ENCODE measurements at places on chromosomes 5 and 9.
A peak's percentile ranks its signal among the peaks of the same experiment; 100 is the strongest.

- DNase-seq: peak; percentile 48
Observed at GRCh38 chr5:6328173-6328572, 50.2 kb downstream of the MED10 start.

- DNase-seq: no peak
Observed at GRCh38 chr5:144368556-144368955, 197.9 kb downstream of the KCTD16 start.

DNA sequence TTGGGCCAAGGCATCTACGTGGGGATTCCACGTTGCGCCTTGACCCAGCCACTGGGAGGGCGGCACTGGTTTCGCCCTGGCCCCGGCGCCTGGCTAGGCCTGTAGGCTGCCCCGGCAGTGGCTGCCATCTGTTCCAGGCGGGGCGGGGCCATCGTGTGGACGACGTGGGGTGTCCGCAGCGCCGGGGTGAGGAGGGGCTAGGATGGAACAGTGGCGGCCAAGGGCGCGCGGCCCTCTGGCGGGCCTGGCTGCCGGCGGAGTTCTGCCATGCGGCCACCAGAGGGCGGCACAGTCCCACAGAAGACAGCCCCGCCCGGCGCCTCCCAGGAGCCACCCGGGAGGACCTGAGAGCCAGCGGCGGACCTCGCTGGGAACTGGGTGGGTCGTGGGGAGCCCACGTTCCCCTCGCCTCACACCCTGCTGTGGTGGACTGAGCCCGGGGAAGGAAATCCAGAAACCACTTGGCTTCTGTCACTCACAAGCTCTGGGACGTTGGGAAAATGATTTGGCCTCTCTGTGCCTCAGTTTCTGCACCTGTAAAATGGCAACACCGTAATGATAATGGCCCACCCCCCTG lies 22.6 kb upstream of the RAPGEF1 start:
- DNase-seq: peak; percentile 89

DNA sequence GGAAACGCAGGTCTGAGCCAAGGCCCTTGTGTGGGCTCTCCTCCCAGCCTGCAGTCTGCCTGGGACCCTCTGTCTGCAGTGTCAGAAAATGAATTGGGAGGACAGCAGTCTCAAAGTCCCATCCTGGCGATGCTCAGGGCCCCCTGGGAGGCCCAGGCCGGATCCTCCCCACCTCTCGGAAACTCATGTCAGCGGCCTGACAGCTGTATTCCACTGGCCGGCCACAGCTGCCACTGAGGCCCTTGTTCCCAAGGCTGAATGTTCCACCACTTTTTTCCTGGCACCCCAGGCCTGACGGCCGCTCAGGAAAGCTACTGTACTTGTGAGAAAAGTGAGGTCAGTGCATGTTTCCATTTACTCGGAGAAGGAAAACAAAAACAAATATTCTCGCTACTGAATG lies 180.0 kb downstream of the FGF18 start:
- no peak for DNase-seq

GRCh38 chr9:111458139-111459009 lies 25.8 kb downstream of the ECPAS start:
- no peak for DNase-seq

DNA sequence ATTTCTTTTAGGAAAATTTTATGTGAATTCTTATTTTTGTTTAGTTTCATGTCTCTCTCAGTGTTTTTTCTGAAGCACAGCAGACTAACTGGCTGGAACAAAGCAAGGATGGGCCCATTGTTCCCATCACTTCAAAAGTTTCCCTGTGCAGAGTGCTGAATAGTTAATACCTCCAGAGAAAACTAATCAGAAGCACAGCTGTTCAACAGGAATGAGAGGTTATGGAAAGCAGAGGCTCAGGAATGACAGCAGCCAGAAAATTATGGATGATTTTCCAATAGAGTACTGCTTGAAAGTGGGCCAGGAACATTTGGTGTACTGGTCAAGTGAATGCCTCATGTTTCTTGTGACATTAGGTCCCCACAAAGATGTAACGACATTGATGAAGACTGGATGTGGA lies 173.0 kb upstream of the TARS1 start:
- DNase-seq: no peak

DNA sequence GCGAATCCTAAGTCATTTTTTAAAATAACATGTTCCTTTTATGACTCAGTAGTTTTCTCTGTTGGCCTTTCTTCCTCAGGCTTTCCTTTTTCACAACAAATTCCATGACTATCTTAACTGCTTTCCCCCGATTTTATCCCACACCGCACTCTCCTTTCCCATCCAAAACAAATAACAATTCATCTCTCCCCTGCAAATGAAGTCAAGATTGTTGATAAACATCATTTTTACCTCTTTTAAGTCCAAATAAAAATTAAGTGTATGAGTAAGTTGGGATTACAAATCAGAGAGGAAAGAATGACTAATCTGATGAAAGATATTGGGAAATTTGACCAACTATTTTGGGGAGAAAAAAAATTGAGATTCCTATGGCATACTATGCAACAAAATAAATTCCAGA lies 47.3 kb downstream of the SEC61B start:
- no peak for DNase-seq

- peak; percentile 33 for DNase-seq
Observed at GRCh38 chr5:10424124-10424731, 17.5 kb upstream of the ROPN1L start.

DNA sequence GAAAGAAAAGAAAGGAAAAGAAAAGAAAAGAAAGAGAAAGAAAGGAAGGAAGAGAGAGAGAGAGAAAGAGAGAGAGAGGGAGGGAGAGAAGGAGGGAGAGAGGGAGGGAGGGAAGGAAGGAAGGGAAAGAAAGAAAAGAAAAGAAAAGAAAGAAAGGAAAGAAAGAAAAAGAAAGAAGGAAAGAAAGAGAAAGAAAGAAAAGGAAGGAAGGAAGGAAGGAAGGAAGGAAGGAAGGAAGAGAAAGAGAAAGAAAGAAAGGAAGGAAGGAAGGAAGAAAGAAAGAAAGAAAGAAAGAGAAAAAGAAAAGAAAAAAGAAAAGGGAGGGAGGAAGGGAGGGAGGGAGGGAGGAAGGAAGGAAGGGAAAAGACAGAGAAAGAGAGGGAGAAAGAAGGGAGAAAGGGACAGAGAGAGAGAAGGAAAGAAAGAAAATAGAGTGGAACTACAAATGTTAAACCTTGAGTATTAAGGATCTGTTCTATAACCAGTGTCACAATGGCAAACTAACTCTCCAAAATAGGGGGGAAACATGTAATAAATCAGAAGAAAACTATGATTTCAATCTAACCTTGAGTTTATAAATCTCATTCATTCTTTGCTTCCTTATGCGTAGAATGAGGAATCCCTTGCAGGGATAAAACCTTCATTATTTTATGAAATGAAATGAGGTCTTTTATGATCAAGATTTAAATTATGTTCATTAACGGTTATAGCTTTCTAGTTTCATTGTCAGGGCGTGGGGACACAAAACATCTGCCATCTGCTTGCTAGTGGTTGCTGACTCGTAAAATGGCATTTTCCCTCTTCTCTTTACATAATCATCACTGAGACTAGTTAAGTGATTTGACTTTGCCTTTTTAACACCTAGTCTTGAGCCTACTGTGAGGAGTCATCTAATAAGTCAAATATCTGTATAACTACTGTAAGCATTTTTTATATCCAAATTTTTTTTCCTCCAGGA lies 40.7 kb upstream of the RAD23B start:
- peak; percentile 26 for DNase-seq

- no peak for DNase-seq
Observed at GRCh38 chr5:138925090-138925635, 50.0 kb upstream of the LRRTM2 start.

DNA sequence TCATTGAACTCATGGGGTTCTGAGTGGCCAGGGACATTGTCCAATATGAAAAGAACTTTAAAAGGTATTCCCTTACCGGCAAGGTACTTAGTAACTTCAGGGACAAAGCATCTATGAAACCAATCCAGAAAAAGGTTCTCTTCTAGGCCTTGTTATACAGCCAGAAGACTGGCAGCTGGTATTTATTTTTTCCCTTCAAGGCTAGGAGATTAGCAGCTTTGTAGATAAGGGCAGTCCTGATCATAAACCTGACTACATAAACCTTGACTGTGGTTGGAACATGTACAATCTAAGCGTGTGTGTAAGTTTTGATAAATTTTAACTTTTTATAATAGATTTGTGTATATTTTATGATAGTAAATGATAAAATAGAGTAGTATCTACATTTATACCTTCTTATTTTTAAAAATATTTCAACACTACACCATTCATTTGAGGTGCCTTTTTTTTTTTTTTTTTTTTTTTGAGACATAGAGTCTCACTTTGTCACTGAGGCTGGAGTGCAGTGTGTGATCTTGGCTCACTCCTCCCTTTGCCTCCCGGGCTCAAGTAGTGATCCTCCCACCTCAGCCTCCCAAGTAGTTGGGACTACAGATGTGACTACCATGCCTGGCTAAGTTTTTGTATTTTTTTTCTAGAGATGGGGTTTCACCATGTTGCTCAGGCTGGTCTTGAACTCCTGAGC lies 24.5 kb downstream of the RANBP17 start:
- no peak for DNase-seq

GRCh38 chr9:2758898-2759510 lies 41.7 kb downstream of the KCNV2 start:
- no peak for DNase-seq

All from activated CD4-positive, alpha-beta T cell treated with anti-CD3 and anti-CD28 coated beads for 36 hours (primary cell).